ENCODE measurements at places on chromosomes 6 and 20.

DNA sequence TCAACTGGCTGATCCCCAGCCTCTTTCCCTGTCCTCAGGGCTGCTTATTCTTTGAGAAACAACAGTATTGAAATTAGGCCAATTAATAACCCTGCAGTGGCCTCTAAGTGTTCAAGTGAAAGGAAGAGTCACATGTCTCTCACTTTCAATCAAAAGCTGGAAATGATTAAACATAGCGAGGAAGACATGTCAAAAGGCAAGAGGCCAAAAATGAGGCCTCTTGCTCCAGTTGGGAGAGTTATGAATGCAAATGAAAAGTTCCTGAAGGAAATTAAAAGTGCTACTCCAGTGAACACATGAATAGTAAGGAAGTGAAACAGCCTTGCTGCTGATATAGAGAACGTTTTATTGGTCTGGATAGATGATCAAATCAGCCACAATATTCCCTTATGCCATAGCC is 131.5 kb downstream of the MACROD2 start:
- no peak for DNase-seq

DNA sequence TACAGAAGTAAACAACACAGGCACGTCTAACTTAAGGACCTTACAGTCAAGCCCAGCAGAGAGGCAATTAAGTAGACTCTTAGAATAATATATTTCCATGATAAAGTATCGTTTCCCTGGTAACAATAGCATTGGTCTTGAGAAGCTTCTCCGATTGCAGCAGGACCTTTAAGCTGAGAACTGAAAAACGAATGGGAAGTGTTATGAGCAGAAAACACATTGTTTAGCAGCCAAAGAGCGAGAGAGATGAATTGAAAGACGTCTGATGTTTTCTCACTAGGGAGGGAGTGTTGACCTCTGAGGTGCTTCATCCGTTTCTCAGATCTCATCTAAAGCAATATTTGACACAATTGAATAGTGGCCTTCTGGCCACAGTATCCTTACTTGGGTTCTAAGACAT is 855 bp downstream of the BYSL start:
- DNase-seq: no peak

- DNase-seq: no peak
Measured at GRCh38 chr20:63752411-63753101, 13.0 kb downstream of the SLC2A4RG start.

GRCh38 chr6:119950681-119951080 is 601.1 kb upstream of the MAN1A1 start:
- no peak for DNase-seq

- no peak for DNase-seq
Measured at GRCh38 chr20:59451066-59451630, 150.7 kb downstream of the EDN3 start.

DNA sequence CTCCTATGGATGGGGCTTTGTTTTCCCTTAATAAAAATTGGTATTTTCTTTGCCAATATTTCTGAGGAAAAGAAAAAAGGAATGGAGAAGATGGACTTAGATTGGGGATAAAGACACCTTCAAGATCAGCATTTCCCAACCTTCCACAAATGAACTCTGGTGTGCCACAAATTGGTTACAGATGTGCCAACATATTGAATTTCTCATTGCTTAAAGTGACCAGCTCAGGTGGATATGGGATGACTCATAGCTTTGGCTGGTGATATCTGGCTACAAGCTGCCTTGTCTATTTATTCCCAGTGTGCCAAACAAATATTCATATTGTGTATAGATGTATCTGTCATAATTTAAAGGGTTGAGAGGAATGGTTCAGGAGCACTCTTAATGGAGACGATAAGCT is 32.5 kb downstream of the THEMIS start:
- DNase-seq: no peak

GRCh38 chr6:169583886-169584541 is 117.8 kb downstream of the WDR27 start:
- DNase-seq: no peak

DNA sequence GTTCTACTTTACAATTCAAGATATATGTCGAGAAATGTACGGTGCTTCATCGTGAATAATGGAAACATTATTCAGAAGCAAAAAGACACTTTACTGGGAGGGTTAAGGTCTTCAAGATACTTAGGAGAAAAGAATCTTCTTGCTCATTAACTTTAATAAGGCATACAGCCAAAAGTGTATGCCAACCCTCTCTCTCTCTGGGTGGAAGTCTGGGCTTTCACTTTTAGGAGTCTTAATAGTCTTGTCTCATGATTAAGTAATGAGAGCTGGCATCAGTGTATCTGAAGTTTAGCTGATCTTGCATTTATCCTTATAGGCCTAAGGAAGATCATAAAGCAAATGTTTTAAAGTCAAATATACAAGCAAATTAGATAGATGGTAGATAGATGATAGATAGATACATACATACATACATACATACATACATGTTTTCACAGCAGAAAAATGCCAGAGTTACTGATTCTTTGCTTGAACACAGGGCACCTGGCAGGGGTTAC is 21.5 kb downstream of the OLIG3 start:
- no peak for DNase-seq

DNA sequence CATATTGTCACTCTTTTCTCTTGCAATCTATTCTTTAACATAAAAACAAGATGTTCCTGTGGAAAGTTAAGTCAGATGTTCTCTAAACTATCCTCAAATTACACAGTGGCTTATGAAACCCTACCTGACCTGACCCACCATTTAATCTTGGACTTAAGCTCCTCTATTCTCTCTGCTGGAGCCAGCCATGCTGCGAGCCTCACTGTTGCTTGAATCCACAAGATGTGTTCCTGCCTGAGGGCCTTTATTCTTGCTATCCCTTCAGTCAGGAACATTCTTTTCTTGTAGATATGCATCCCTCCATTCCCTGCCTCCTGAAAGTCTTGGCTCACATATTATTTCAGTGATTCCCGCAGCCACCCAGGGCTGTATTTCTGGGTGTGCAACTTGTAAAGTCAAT is 283.2 kb downstream of the EPHA7 start:
- no peak for DNase-seq

Measured in fibroblast of lung (primary cell).